Stimulated activated CD4-positive, alpha-beta T cell treated with anti-CD3 and anti-CD28 coated beads, Interleukin-4, amount 100 ng/mL, for 24 hours (primary cell): ENCODE measurements at places on chromosomes 13 and 19.

DNA sequence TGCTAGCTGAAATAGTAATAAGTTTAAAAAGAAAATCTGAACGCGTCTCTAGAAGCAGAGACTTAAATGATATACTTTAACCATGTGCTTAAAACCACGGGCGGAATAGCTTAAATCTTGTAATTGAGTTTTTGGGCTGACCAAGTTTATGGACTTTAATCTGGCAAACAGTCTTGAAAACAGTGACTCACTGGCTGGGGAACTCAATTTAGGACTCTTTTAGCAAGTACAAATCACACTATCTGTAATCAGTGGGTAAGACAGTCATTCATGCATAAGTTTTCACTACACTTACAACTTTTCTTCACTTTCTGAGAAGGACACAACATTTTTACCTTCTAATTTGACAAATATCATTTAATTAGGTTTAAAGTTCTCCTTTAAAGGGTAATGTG lies 26.8 kb downstream of the ZNF627 start:
- no peak for DNase-seq

- no peak for DNase-seq
These were observed 485.3 kb downstream of the SLITRK6 start for GRCh38 chr13:85313761-85314503.

DNA sequence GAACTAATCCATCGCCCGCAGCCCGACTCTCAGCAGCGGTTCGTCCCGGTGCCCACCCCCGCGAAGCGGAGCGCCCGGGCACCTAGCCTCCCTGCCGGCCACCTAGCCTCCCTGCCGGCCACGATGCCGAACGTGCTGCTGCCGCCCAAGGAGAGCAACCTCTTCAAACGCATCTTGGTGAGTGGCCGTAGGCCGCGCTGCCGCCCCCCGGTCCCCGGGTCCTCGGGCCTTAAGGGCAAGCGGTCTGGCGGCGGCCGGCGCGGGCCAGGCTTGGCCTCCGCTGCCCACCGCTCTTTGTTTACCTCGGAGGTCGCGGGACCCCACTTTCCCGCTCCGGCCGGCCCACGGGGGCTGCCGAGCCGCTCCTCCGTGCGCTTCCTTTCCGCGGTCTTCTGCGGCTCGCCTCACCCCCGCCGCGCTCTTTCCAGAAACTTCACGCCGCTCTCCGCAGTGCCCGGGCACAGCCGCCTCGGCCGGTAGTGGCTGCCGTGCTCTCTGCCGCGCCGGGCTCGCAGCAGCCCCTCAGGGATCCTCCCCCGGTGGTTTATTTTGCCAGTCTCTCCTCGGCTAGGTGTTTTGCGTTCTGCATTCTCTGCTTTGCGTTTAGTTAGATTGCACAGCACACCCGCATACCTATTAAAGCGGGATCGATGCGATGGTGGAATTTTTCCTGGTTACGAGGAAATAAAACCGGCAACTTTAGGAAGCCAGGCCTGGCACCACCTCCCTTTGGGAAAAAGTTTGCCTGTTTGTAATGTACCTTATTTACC lies 524 bp downstream of the NAA16 start:
- DNase-seq, result peak; percentile 54

DNA sequence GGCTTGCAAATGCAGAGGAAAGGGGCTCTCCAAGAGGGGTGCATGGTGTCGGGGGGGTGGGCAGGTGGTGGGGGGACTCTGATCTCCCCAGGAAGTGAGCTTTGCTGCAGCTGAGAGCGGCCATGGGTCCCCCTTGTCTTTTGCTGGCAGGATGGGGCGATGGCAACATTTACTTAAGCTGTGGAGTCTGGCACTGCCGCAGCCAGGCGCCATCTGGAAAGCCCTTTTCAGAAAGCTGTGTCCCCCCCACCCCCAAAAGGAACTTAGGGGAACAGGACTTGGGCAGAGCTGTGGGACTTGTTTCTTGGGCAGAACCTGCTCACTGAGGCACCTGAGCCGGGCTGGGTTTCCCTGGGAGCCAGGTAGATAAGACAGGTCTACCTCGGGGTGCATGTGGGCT lies 80.7 kb downstream of the ZNF536 start:
- DNase-seq, result no peak

- no peak for DNase-seq
These were observed 100.5 kb downstream of the TRPC4 start for GRCh38 chr13:37769078-37769477.

- peak; percentile 37 for DNase-seq
These were observed 6.1 kb upstream of the KANK2 start for GRCh38 chr19:11203194-11204075.

GRCh38 chr19:5132206-5132560 lies 163.3 kb downstream of the KDM4B start:
- no peak for DNase-seq

DNA sequence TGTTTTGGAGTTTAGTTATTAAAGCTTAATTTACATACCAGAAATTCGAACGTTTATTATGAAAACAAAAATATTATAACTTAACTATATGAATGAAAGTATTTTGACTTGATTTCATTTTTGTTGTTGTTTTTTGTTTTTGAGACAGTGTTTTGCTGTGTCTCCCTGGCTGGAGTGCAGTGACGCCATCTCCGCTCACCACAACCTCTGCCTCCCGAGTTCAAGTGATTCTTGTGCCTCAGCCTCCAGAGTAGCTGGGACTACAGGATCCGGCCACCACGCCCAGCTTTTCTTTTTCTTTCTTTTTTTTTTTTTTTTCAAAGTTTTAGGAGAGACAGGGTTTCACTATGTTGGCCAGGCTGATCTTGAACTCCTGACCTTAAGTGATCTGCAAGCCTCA lies 392.6 kb downstream of the PCDH17 start:
- DNase-seq, result no peak

DNA sequence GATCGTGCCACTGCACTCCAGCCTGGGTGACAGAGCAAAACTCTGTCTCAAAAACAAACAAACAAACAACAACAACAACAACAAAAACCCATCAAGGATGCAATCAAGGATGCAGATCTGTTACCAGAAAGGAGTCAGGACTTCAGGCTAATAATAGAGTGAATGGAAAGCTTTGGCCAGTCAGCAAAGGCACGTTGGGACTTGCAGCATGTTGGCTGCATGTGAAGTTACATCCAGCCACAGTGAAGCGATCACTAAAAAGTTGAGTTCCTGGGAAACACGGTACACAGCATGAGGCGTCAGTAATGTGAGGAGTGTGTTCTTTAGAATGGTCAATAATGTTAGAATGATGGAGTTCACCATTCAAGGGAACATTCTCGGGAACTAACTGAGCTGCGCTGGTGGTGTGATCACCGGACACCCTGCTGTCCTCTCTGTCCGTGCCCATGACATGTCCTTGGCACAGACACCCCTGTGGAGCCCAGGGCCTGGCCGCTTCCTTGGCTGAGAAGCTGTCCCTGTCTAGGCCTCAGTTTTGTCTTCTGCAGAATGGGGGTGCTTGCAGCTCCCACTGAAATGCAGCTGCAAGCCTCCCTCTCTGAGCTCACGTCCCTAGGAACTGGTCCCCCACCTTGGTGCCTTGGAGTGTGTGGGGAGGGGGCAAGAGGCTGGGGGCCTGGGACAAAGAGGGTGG lies 2.3 kb upstream of the LGALS7B start:
- no peak for DNase-seq

GRCh38 chr19:31350693-31351055 lies 1.4 kb upstream of the TSHZ3 start:
- no peak for DNase-seq

DNA sequence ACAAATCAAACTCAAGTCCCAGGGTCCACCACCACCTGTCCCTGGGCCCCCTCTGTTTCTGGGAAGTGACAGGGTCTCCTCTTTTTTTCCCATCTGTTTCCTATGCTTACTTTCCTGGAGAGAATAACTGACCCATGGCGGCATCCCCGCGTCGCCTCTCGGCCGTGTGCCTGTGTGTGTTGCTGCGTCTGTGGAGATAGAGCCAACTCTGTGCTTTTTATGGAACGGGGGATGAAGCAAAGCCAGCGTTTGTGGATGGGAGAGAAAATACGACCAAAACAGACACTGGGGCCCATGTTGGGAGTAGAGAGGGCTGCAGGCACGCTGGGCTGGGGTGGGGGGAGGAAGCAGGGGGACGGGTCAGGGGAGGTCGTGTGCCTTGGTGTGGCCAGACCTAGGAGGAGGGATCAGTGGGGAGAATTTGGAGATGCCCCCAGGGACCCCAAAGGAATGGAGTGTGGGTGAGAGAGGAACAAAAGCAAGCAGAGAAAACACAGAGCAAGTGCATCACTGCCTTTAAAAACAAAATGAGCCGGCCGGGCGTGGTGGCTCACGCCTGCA lies 16.6 kb downstream of the PLK5 start:
- DNase-seq, result no peak

DNA sequence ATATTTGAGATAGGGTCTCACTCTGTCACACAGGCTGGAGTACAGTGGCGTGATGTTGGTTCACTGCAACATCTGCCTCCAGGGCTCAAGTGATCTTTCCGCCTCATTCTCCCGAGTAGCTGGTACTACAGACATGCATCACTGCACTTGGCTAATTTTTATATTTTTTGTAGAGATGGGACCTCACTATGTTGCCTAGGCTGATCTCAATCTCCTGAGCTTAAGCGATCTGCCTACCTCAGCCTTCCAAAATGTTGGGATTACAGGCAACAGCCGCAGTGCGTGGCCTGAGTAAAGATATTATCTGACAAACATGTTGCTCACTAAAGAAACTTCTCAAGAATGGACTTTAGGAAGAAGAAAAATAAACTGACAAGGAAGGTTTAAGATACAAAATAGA lies 125.4 kb upstream of the ABCC4 start:
- DNase-seq, result no peak

- no peak for DNase-seq
These were observed 45.1 kb downstream of the EPSTI1 start for GRCh38 chr13:42946927-42947326.

DNA sequence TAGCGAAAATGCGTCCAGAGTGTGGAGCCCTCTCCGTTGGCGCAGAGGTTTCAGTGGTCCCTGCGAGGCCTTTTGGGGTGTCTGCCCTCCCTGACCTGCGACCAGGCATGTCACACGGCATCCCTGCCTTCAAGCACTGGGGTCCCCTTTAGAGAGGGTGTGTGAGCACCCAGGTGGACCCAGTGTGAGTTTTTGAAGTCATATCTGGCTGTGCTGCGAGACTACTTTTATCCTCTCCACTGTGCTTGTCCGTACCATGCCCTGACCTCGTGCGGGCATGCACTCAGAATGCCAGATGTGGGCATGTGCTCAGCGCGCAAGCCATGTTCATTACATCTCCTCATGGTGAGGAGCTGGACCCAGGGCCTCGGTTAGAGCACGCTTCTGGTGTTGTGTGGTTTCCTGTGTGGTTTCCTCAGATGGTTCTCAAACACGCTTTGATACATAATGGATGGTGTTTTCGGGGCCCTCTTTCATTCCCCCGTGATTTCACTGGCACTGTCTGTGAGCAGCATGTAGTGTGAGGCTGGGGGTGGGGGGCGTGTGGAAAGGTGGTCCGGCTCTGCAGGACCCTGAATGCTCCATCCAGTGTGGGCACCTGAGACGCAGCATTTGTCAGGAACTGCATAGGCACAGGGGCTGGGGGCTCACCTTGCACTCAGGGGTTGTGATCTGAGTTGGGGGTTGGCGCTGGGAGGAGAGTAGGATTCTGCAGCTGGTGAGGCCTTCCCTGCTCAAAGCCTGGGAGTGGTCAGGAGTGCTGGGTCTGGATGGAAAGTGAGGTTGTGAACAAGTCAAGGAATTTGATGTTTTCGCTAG lies 2.3 kb downstream of the TFDP1 start:
- DNase-seq, result no peak

DNA sequence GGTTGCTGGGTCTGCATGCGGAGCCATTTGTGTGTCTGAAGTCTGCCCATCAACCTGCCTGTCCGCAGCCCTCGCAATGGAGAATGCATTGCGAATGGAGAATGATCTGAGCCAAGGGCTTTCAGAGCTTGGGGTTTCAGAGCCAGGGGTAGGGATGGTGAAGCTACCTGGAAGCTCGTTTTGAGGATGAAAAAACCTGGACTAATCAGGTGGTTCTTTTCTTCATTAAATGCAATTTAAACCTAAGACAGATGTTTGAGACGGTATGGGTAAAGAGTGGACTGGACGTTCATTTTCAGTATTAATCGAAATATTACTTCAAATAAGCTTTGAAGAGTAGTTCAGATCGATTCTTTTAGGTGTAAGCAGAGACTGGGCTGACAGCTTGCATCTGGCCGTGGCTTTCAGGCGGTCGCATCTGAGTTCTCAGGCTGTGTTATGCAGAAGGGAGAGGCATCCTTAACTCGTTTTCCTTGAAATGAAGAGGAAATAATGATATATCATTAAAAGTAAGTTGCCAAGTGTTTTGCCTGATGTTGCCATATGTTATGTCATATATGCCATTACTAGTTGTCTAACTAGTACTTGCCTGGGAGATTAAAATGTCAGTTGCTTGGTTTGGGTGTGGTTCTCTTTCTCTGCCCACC lies 801 bp downstream of the MCF2L start:
- DNase-seq, result no peak

DNA sequence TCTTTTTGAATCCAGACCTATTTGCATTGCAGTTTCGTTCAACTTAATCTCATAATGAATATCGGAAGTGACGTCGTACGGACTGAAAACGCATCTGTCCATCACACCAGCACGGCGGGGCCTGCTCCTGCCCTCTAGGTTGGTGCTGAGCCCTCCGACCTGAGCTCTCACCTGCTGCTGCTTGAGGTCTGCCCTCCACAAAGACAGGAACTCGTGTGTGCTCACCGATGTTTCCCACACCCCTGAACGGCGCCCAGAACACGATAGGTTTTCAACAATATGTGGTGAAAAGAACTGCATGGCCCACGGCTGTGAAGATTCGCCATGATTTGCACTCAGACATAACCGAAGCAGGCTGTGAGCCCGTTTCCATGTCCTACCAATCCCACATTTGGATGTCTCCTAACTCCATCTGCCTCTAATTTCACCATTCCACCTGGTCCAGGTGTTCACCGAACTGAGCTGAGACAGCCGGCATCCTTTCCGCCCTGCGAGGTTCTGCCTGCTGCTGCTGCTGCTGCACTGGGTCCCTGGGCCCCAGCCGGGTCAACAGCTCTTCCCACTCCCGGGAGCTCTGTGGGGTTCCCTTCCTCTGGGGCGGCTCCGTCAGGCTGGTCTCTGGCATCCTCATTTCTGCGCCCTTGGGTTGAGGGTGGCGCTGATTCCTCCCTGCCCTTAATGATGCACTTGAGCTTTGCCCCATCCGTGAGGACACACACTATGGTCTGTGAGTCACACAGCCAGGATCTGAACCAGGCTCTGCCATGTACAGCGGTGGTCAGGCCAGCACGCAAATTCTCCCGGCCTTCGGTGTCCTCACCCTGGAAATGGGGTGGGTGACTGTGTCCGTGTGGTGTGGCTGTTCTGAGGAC lies 20.9 kb downstream of the GRTP1 start:
- DNase-seq, result no peak

- no peak for DNase-seq
These were observed 10.3 kb upstream of the EDNRB start for GRCh38 chr13:77928909-77929308.

DNA sequence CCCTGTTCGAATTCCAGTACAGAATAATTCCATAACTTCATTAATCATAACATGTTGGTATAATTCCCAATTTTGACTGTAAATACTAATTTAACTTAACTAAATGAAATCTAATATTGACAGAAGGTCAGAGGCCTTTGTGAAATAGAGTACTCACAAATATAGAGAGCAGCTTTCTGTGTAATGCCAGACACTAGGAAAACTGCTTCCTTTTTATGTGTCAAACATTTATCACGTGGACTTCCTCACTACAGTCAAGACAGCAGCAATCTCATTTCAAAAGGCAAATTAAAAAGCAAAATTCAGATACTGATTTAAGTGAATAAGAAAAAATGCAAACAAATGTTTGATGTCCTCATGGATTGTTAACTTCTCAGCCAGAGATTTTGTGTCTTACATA lies 13.1 kb downstream of the ITM2B start:
- no peak for DNase-seq
